ENCODE measurements at places on chromosomes 12 and 14. TPM values are rescaled to one million over a fixed set of nuclear protein-coding genes. Genes with fewer than 3 reads are reported as not detected.
A peak's percentile ranks its signal among the peaks of the same experiment; 100 is the strongest.

DNA sequence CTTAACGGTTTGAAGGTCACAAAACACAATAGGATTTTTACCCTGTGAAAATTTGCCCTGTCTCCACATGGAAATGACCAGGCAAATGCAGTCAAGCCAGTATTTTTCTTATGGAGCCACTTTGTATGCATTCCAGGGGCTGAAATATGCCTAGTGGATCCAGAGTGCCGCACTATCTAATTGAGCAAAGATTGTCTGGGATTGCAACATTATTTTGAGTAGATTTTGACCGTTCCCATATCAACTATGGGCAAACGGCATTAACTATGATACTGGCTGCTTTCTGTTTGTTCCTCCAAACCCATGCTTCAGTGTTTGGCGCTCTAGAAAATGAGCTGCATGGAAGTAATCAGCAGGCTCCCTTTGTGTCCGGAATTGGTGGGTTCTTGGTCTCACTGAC lies 223.0 kb downstream of the BTG1 start:
- DNase-seq, result no peak

DNA sequence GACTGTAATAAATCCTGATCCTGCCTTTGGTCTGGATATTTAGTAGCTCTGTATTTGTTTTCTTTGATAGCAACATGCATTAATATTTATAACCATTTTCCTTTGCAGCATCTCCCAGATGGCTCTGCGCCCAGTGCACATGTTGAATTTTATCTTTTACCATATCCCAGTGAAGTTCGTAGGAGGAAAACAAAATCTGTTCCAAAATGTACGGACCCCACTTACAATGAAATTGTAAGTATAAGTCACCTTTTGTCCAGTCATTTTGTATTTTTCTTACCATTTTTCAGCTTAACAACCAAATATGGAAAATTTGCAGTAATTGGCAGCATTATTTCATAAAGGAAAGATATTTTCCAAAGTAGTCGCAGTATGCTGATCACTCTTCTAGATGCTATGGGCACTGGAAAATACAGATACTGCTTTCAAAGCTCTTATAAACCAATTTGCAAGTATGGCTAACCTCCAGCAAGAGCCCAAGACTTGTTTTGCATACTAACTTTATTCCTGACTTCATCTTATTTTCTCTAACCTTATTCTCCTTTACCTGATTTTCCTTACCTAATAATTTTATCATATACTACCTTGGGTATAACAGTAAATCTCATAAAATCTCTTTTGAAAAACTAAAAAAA lies 97.4 kb downstream of the PLCZ1 start:
- DNase-seq, result no peak

DNA sequence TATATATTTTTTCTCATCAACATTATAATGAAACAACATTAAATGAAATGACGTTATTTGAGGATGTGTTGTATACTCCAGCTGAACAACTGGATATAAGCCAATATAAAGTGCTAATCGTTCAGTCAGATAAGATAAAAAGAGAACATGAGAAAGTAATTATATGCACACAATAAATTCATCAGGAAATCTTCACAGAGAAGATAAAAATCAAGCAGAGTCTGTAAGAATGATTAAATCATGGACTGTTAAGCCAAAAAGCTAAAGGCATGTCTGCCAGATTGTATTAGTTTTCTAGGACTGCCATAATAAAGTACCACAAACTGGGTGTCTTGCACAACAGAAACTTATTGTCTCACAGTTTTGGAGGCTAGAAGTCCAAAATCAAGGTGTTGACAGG lies 178.6 kb downstream of the NELL2 start:
- no peak for DNase-seq

DNA sequence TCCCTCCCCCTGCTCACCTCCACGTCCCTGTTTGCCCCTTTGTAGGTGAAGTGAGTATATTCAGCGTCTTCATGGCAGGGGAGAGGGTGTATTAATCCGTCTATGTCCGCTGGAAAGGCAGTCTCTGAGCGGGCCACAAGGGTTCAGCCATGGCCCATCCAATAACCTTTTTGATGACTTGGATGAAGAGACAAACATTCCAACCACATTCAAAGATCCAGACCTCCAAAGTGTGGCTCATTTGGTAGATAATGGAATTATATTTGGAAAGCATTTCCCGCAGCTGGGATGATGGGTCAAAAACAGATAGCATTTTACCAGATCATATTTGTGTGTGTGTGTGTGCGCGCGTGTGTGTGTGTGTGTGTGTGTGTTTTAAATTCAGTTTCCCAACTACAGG lies 345.9 kb downstream of the DPF3 start:
- DNase-seq, result no peak

GRCh38 chr12:124497658-124498057 lies 69.8 kb downstream of the NCOR2 start:
- no peak for DNase-seq

- no peak for DNase-seq
Observed at GRCh38 chr12:65248656-65249633, 29.5 kb upstream of the MSRB3 start.

DNA sequence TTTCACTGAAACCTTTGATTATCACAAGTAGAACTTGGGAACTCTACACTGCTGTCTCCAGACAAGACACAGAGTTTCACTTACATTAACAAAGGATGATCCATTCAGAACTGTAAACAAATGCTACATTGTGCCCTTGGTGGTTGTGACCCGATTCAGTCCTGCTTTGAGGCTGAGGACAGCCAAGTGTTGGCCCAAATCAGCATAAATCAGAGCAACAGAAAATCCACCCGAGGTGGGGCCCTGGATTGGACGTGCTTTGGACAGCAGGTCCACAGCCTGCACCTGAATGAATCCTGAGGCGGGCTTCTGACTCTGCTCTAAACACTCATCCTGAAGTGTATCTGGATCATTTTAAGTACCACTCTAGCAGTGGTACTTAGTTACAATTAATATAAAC lies 68.8 kb downstream of the PPP2R5C start:
- no peak for DNase-seq

- no peak for DNase-seq
Observed at GRCh38 chr14:37585101-37585511, 9.9 kb downstream of the FOXA1 start.

- no peak for DNase-seq
Observed at GRCh38 chr12:90915353-90915752, 39.6 kb downstream of the CCER1 start.

DNA sequence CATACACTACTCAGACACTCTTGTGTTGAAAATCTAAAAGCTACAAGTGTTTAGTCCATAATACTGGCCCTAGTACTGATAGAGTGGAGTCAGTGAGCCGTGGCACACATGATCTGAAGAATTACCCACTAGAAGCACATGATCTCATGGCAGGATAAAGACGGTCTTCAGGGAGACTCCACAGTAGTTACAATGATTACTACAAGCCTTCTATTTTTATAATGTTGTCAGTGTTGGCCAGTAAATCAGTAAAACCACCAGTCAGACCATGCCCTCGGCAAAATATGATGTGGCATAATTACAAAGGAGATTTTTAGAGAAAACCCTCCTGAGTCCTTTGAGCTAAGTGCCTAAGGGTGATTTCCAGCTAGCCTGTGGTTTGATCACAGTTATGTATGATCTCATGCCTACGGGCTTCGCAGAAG lies 114.9 kb downstream of the PDZRN4 start:
- DNase-seq, result no peak

DNA sequence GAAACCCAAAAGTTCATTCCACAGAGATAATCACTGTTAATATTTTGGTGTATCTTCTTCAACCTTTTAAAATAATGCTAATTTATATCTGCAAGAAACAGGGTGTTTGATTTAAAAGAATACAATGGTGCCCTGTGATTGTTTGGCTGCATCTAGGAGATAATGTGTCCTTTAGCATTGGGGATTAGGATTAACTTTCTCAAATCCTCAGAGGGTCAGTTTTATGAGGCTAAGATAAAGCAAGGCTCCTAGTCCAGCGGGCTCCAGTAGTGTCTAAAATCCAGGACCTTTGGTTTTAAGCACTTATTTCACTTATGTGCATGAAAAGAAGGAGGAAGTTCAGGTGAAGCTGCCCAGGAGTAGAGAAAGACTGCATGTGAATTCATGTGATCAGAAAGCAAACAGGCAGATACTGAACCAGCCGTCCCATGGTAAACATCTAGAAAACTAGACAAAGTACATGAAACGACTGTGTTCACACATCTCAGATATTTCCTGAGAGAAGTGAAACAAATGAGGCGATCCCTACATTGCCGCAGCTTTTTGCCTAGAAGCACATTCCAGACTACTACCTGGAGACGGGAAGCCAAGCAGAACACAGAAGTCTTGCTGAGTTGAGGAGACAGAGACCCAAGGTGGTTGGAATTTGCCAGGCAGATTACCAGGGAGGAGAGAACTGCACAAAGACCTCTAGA lies 129.1 kb upstream of the MAX start:
- DNase-seq, result no peak

DNA sequence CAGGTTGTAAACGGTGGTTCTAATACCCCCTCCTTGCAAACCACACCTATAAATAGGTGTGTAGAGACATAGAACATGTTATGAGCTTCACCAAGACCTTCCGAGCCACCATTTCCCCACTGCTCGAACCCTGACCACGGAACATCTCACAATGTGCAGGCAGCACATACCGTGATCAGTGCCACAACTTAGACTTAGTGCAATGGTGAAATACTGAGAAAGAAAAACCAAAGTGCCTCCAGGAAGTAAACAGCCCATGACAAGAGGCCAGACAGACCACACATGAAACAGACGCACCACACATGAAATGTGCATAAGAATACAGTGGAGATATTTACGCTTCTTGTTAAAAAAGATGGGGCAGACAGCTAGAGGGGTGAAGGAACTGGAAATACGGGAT lies 166.9 kb upstream of the CCND2 start:
- no peak for DNase-seq

DNA sequence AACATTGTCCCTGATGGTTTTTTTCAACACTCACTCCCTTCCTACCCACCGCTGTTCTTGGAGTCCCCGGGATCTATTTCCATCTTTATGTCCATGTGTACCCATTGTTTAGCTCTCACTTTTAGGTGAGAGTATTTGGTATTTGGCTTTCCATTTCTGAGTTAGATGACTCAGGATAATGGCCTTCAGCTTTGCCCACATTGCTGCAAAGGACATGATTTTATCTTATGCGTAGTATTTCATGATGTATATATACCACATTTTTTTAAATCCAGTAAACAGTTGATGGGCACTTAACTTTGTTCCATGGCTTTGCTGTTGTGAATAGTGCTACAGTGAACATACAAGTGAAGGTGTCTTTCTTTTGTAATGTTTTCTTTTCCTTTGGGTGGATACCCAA lies 123.5 kb upstream of the KITLG start:
- DNase-seq, result no peak

- no peak for DNase-seq
Observed at GRCh38 chr12:94435511-94435927, 24.1 kb downstream of the CEP83 start.

DNA sequence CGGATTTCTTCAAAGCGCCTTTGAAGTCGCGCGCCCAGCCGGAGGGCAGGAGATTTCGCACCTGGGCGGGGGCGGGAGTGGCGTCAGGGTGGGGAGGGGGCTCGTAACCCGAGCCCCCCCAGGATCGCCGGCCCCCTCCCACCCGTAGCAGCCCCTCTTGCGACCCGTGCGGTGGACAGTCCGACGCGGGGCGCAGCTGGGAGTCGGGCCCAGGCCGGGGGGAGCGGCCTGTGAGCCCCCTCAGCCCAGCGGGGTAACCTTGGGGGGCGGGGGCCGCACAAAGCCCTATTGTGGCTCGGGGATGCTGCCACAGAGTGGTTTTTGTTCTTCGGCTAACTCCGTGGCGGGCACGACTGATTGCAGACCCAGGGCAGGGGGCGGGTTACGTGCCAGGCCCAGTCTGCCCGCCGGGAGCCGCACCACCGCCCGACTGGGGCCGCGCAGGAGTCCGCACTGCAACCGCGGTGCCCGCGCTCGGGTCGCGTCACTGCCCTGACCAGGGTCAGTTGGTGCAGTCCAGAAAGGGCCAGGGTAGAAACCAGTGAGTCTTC lies 4.2 kb upstream of the AAAS start:
- DNase-seq, result peak; percentile 65

GRCh38 chr14:59060841-59061240 lies 127.6 kb upstream of the DAAM1 start:
- DNase-seq, result no peak

DNA sequence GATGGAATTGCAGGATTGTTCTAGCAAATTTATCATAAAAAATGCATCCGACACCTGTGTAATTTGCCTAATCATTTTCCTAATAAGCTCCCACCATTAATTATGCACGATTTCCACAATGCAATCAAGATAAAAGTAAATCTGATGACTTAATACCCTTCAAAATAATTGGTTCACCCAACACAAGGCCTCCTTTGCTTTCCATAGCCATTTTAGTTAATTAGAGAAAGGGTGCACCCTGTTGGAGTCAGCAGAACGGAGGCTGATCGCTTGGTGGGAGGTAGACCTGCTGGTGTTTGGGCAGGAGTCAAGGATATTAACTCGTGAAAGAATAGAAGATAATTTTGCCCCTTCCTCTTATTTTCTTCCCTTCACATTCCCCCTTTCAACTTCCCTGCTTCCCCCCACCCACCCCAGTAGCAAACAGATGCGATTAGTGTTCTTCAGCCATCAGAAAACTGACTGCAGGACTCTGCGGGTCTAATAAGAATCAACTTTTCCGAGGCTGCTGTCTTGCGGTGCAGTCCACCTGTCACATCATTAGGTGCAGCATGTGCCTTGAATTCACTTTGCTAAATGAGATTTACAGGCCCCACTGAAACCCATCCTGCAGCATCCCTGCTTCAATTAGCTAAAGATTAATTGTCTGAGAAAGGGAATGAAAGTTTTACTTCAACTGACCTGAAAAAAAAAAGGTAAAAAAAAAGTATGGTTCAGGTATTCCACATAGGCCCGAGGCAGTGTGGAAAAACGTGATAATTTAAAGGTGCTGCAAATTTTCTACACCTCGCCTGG lies 553.7 kb upstream of the LMO3 start:
- no peak for DNase-seq

- DNase-seq, result no peak
Observed at GRCh38 chr14:89288114-89288513, 128.9 kb downstream of the FOXN3 start.

DNA sequence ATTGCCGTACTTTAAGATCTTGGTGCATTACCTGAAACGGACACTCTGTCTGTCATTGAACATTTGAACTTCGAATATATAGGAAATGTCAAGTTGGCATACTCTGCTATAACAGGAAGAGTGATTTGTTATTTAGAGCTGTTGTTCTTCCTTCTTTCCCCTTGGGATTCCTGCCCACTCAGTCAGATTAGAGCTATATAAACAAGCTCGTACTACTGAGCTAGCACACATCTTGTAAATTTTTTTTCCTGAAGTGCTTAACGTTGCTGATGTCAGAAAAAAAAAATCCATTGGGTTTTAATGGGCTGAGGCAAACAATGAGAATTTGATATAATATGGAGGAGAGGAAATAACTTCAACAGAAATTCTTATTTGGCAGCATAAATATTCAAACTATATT lies 26.8 kb downstream of the RGS6 start:
- no peak for DNase-seq

GRCh38 chr12:44774815-44775411 lies 101.2 kb downstream of the NELL2 start:
- DNase-seq, result no peak

Gene CIDEB
- 16.4 TPM for total RNA-seq

Gene TAS2R7
- total RNA-seq, result not detected

Gene CCDC197
- not detected for total RNA-seq

Gene NOS1
- total RNA-seq, result 3.5 TPM

Gene FOXG1
- total RNA-seq, result not detected

Gene MSRB3
- total RNA-seq, result 47.3 TPM

Gene LRRC10
- not detected for total RNA-seq

Gene SLC17A8
- total RNA-seq, result not detected

Gene EIF2B2
- 30.4 TPM for total RNA-seq

Gene CLEC6A
- total RNA-seq, result 3.4 TPM

Gene KRT2
- total RNA-seq, result not detected

Gene PZP
- 2.7 TPM for total RNA-seq
